ENCODE measurements at places on chromosomes 16 and 17.
A peak's percentile ranks its signal among the peaks of the same experiment; 100 is the strongest.

GRCh38 chr17:37541880-37542660 is 52.4 kb downstream of the DUSP14 start:
- DNase-seq: no peak

- DNase-seq: no peak
Measured at GRCh38 chr17:67066717-67067116, 22.4 kb downstream of the CACNG1 start.

GRCh38 chr17:61331886-61332285 is 67.8 kb upstream of the TBX2 start:
- no peak for DNase-seq

GRCh38 chr16:86986136-86986535 is 331.1 kb downstream of the C16orf95 start:
- no peak for DNase-seq

DNA sequence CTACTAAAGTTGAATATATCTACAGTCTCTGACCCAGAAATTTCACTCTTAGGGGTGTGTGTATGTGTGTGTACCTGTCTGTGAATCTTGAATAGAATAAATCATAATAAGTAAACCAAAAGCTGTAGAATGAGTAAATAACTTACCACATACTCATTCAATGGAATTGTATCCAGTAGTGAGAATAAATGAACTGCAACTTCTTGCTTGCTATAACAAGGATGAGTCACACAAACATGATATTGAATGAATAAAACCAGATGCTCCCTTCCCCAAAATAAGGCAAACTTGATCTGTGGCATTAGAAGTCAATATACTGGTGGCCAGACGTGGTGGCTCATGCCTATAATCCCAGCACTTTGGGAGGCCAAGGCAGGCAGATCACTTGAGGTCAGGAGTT is 259.8 kb upstream of the MON1B start:
- DNase-seq: no peak

- no peak for DNase-seq
Measured at GRCh38 chr16:15457958-15458357, 23.6 kb downstream of the BMERB1 start.

DNA sequence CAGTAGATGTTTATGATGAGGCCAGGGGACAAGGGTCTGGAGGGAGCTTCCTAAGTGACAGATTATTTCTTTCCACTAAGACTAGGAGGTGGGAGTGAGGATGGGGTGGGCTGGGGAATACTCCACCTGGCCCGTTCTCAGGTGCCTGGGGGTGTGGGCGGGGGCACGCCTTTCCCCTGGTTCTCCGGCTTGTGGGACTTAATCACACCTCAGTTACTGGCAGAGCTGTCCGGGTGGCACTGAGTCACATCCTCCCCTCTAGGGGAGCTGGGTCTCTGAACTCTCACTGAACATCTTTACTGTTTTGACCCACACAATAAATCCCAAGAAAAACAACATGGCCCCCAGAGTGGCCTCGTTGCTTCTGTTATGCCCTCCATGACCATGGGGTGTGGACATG is 332.8 kb downstream of the MAF start:
- no peak for DNase-seq

GRCh38 chr17:10126276-10126615 is 72.2 kb downstream of the GAS7 start:
- no peak for DNase-seq

GRCh38 chr17:10831696-10832095 is 6.2 kb downstream of the PIRT start:
- DNase-seq: no peak

GRCh38 chr17:49963626-49964302 is 5.2 kb upstream of the DLX4 start:
- no peak for DNase-seq

DNA sequence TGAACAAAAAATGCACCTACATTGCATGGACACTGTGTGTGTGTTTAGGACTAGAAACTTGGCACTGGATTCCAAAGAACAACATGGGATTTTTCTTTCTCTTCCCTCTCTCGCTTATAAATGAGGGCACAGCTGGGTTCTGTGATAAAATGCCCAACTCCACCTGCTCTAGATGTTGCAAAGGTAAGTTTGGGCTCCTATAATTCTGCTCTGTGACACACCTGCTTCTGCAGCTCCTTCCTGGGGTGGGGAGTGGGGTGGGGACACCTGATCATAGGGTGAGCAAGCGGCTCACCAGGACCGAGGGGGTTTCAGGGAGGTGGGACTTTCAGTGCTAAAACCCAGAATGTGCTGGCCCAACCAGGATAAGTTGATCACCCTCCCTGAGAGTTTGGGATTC is 104.3 kb downstream of the AXIN2 start:
- no peak for DNase-seq

GRCh38 chr16:26666486-26666885 is 400.2 kb upstream of the C16orf82 start:
- DNase-seq: no peak

- DNase-seq: no peak
Measured at GRCh38 chr16:82091241-82091640, 56.2 kb downstream of the HSD17B2 start.

DNA sequence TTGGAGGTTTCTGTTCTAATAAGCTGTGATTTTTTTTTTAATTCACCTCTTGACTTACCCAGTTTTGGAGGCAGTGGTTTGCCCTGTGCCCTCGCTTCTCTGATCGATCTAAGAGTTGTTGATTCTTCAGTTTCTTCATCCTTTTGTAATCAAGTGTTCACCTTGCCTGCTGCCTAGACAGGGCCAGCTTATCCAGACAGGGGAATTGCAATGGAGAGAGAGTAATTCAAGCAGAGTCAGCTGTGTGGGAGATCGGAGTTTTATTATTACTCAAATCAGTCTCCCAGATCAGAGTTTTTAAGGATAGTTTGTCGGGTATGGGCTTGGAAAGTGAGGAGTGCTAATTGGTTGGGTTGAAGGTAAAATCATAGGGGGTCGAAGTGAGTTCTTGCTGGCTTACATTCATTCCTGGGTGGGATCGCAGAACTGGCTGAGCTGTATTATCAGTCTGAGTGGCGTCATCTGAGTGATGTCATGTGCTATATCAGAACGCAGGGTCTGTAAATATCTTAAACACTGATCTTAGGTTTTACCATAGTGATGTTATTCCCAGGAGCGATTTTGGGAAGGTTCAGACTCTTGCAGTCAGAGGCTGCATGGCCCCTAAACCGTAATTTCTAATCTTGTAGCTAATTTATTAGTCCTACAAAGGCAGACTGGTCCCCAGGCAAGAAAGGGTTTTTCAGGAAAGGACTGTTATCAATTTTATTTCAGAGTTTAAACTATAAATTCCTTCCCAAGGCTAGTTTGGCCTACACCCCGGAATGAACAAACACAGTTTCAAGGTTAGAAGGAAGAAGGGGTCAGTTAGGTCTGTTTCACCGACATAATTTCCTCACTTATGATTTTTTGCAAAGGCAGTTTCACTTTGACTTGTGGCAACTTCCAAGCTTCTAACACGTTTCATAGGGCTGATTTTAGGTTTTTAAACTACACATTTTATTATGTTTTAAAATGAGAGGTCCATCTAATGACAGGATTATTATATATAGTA is 21.5 kb upstream of the KCNJ16 start:
- DNase-seq: no peak

GRCh38 chr16:17166095-17166494 is 304.7 kb downstream of the XYLT1 start:
- DNase-seq: no peak

DNA sequence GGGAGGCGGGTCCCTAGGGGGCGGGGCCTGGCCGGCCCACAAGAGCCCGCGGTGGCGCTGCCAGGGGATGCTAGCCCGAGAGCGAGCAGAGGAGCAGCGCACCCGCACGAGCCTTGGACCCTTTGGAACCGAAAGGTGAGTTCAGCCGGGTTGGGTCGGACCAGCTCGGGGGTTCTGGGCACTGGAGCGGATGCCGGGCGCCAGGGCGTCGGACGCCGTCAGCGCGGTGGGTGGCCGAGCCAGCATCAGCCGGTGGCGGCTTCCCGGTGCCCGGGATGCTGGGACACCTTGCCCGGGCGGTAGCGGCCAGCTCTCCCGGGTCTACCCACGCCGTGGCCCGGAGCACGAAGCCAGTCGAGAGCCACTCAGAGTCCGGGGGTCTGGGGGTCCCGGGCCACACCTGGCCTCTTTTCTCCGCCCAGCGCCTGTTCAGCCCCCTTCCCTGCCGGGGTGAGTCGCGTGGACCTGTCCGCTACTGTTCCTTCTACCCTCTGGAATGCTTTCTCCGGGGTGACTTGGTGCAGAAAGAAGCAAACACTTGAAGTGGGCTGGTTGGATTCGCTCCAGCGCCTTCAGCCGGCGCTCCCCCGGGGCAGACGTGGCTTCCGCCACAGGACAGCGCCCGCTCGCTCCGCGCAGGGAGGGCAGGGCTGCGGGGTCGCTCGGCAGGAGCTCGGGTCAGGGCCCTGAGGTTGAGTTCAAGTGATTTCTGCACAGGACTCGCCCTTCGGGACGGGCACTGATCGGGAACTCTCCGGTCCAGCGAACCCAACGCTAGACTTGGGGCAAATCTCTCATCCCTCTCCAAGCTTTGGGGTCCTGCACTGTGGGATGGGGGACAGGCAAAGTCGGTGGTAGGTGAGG is at the start of gene SCNN1G:
TSS of gene SCNN1G (plus strand) at position 67 of the 864 bp plus-strand sequence. CDS start 3,527 bp downstream, outside the sequence.
- peak; percentile 20 for DNase-seq

DNA sequence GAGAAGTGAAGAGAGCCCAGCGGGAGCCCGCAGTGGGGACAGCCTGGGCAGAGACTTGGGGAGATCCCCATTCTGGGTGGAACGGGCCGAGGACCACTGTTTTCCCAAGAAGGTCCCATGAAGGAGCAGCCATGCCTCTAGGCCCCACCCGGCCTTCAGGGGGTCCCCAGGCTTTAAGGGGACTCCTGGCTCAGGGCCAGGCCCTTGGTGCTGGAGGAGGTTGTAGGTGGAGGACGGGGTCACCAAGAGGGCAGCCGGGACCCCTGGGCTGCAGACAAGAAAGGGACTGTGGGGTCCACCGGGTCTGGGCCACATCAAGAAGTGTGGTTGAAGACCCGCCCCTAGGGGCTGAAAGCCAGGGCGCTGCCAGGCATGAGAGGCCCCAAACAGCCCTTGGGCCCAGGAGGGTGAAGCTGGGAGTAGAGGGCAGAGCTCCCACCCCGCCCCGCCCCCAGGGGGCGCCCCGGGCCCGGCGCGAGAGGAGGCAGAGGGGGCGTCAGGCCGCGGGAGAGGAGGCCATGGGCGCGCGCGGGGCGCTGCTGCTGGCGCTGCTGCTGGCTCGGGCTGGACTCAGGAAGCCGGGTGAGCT is at the start of gene PRSS21:
TSS of gene PRSS21 (plus strand) at position 487 of the 589 bp plus-strand sequence. CDS start at position 519, 32 bp downstream.
- no peak for DNase-seq

- DNase-seq: no peak
Measured at GRCh38 chr16:68453816-68454215, 5.5 kb upstream of the SMPD3 start.

DNA sequence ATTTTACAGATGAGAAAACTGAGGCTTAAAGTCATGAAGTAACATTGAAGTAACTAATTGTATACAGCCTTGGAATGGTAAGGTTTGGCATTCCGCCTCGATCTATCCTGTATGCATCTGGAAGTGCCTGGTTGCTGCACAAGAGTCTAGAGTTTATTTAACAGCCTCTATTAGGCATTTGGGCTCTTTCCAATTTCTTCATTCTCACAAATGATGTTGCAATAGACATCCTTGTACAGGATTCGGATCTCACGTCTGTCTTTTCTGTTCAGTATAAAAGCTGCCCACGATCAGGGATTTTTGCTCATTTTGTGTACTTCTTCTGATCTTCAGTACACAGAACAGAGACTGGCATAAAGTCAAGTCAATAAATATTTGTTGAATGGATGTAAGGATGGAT is 100.5 kb downstream of the AIPL1 start:
- DNase-seq: no peak

DNA sequence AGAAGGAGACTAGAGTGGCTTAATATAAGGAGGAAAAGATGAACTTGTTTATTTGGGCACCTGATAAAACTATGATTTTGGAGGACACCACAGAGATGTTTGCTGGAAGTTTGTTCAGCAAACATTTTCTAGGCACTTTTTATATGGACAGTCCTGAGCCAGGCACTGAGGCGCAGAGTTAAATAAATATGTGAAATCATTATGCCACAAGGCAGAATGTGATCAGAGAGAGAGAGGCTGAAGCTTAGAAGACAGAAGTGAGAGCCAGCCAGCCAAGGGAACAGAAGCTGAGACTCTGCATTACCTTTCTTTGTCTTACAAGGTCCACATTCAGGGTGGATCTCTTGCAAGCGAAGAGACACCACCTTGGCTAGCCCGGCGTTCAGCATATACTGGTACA is 21.4 kb downstream of the GTF3C1 start:
- DNase-seq: no peak

DNA sequence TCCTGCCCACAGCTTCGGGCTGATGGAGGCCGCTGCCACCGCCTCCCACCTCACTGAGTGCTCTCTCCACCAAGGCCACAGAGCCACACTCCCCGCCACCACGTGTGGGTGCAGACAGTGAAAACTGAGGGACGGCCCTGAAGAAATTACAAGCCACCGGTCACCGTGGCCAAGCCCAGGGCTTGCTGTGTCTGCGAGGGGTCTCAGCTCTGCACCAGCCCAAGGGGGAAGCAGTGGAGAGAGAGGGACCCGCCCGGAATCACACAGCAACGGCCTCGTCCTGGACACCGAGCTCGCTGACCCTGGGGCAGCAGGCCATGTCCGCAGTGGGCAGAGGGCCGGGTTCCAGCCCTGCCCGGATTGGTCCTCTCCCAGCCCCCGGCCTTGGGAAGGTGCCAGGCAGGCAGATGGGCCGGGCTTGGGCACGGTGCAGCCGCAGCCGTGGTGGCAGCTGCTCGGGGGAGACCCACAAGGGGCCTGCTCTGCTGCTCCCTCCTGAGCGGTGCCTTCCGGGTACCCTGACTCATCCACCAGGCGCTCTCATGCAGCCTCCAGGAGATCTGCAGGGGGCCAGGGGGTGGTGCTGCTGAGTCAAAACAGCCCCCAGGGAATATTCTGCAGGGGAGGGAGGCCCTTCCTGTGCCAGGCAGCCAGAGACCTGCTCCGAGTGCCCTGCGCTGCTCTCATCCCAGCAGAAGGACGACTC is 52.0 kb downstream of the CBFA2T3 start:
- no peak for DNase-seq

GRCh38 chr16:13036600-13036999 is 135.2 kb downstream of the SHISA9 start:
- no peak for DNase-seq

- DNase-seq: no peak
Measured at GRCh38 chr17:45332989-45333701, 16.3 kb upstream of the MAP3K14 start.

GRCh38 chr17:78844301-78845005 is 3.8 kb upstream of the USP36 start:
- DNase-seq: no peak

GRCh38 chr17:2089021-2089422 is 34.1 kb downstream of the HIC1 start:
- no peak for DNase-seq
